GM23338 (cell line): ENCODE measurements at places on chromosomes 2 and 18.
A peak's percentile ranks its signal among the peaks of the same experiment; 100 is the strongest.

DNA sequence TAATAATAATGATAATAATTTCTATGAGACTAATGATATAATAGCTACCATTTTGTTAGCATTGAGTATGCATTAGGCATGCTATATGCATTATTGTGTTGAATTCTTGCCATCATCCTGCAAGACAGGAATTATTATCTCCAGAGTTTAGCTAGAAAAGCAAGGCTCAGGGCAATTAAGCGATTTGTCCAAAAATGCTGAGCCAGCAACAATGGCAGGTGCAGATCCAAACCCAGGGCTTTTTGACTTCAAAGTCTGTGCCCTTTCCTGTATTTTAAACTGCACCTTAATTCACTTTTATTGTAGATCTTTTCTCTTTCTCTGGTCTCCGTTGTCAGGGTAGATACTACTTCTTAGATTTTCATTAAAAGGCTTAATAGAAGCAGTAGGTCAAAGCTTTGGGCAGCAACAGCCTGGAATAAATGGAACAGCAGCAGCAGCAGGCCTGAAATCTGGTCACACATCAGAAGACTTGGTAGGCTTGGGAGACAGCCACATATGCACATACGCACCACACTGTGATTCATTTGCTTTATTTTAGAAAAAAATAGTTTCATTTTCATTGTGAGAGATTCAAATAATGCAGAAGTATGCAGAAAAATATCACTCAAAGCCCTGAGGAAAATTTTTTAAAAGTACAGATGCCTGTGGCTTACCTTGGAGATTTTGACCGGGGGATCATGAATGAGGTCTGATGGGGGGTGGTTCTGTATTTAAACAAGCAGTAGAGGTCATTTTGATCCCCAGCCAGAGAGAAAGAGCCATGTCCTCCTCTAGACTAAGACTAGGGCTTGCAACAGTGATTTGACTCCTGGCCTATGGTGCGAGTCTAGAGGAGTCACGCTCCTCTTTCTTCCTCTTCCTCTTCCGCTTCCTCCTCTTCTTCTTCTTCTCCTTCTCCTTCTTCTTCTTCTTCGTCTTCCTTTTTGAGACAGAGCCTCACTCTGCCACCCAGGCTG, 455.7 kb downstream of the TSN start:
- DNase-seq, result no peak

DNA sequence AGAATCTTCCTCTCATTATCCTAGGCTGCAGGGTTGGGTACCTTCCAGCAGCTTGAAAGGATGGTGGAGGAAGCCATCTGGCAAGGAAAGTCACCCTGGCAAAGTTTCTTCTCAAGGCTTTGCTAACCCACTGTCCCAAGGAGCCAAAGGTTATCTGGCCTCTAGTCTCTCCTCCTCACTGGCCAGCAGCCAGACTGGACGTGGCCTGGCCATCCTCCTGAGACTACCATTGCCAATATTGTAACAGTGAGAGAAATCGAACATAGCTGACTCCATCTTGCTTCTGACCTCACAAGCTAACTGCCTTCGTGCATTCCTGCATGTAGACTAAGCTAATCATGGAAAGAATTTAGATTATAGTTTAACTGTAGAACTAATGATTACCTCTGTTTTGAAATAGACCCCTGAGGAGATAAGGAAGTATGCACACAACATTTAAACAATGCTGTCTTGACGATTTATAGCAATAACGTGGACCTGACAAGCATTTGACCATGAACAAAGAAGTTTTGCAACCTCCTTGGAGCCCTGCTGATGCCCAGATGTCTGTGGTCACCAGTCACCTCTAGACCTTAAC, 7.8 kb upstream of the ANXA4 start:
- no peak for DNase-seq

DNA sequence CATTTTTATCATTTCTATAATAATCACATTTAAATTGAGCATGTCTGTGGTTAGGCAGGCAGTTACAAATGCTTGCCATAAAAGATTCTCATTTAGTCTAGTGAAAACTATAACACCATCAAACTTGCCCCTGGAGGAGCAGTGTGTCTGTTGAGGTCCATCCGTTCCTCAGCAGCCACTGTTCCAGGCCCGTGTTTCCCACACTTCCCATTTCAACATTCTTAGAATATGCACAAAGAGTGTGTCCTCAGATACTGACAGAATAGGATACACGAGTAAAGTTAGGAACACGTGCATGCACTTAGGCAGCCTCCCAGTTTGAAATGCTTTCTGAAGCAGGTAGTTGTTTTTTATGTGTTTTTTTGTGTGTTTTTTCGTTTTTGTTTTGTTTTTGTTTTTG, 39.9 kb downstream of the NCK2 start:
- DNase-seq, result no peak

DNA sequence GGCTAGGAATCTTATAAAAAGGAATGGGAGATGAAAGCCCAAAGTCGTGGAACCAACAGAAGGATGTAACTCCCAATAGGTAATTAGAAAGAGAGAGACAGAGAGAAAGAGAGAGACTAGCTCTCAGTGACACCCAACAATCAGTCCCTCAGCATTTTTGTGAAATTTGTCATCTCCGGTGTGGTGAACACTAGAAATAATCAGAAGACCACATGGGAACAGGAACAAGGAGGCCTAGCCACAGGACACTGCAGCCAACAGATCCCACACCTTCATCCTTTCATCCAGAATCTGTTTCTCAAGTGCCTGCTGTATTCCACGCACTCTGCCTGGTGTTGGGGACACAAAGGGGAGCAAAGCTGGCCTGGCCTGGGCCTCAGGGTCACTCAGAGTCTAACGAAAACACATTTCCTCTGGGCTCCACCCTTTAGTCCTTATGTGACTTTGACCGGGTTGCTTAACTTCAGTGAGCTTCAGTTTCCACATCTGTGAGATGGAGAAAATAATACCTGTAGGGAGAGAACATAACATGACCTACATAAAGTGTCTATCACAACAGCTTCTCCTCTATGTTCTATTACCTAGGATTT, 53.1 kb downstream of the EHD3 start:
- DNase-seq, result no peak

DNA sequence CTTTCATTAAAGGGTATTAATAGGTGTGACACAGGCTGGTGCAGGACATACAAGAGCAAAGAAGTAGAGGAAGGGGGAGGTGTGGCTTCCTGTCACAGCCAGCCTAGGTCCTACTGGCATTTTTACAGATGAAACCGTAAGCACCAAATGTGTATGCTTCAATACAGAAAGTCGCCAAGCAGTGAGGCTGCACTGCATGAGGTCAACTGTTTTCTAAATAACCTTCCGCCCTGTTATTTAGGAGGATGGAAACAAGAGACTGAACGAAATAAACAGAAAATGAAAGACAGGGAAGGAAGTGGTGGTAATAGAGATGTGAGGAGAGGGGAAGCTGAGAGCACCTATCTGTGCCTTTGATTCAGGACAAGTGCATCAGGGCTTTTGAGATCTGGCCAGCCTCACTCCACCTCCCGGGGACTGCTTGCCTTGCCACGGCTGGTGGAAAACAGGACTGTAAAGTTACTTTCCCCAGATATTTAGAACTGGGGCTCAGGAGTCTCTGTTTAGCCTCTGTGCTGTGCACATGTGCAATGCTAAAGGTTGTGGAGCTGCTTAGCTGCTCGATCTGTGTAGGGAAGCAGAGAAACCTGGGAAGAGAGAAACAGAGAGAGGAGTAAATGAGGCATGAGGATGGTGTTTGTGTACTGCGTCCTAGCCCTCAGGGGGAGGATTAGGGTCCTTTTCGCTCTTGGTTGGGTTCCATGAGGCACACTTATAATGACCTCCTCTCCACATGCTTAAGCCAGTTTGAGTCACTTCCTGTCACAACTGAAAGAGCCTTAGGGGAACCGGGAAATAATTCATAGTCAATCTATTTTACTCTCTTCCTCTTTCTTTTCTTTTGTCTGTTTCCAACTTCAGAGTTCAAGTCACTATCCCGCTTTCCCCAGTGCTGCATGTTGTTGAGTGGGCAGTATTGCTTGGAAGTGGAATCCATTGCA, 62.3 kb upstream of the BOD1L2 start:
- DNase-seq, result no peak

GRCh38 chr2:122390406-122390805, 635.0 kb downstream of the TSN start:
- DNase-seq, result no peak

- peak; percentile 41 for DNase-seq
These were observed 483.9 kb upstream of the CRIM1 start for GRCh38 chr2:35871672-35872071.

- DNase-seq, result no peak
These were observed 95.6 kb downstream of the SP3 start for GRCh38 chr2:173869244-173870229.

- DNase-seq, result no peak
These were observed 278.9 kb downstream of the SLC4A3 start for GRCh38 chr2:219906114-219907010.

- no peak for DNase-seq
These were observed 128.7 kb downstream of the MAP3K20 start for GRCh38 chr2:173204316-173204715.
